ENCODE measurements at places on chromosomes 13 and 19.

DNA sequence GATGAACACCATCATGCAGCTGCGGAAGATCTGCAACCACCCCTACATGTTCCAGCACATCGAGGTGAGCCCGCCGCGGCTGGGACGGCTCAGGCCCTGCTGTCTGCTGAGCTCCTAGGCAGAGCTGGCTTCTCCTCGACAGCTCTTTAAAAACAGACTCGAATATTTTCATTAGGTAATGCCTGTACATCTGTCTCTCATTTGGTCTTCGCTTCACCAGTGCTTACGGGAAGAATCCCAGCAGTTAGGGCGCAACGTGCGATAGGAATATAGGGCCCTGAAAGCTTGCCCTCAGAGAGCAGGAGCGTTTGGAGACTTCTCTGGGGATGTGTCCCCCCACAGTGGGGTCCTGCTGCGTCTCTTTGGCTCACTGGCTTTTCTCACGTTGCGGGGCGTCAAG lies 63.8 kb upstream of the LDLR start:
- DNase-seq, result no peak

GRCh38 chr19:21109116-21109515 lies 27.1 kb downstream of the ZNF714 start:
- no peak for DNase-seq

GRCh38 chr13:52461265-52461664 lies 6.0 kb downstream of the CKAP2 start:
- DNase-seq, result no peak

GRCh38 chr19:29022599-29022998 lies 190.4 kb downstream of the UQCRFS1 start:
- no peak for DNase-seq

DNA sequence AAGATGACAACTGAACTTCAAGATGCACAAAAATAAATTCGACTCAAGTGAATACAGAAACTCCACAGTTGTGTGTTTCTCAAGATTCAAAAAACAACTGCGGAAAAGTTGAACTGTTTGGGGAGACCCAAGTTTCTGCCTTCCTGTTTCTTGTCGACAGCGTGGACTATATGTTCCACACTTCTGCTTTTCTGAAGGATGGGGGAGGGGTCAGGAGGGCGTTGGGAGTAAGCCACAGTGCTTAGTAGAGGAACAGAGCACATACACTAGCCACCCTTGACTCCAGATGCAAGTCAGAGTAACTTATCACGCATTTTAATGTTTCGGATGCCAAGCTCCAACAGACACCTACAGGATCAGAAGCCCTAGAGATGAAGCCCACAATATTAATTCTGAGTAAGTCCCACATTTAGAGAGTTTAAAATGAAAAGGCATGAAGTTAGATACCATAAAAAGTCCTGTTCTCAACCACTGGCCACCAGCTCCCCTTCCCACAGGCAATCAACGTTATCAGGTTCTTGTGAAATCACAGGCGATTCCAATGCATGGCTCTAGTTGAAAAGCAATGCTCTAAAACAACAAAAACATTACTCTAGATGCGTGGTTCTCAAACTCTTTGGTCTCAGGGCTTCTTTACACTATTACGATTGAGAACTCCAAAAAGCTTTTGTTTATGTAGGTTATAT lies 4.2 kb downstream of the TUBGCP3 start:
- DNase-seq, result no peak

DNA sequence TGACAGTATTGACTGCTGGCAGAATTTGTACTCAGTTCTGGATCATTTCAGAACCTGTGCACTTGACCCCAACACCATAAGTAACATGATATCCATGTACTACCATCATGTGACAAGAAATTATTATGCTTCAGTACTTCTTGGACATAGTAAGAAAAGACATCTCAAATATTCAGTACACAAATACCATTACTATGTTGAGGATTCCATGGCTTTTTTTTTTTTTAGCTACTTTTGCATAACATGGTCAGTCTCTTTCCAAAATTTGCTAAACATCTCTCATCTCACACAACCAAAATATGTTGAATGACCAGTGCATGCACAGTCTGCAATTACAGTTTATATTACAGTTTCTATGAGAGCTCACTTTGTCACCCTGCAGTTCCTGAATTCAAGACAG lies 85.3 kb downstream of the FLT1 start:
- DNase-seq, result no peak

DNA sequence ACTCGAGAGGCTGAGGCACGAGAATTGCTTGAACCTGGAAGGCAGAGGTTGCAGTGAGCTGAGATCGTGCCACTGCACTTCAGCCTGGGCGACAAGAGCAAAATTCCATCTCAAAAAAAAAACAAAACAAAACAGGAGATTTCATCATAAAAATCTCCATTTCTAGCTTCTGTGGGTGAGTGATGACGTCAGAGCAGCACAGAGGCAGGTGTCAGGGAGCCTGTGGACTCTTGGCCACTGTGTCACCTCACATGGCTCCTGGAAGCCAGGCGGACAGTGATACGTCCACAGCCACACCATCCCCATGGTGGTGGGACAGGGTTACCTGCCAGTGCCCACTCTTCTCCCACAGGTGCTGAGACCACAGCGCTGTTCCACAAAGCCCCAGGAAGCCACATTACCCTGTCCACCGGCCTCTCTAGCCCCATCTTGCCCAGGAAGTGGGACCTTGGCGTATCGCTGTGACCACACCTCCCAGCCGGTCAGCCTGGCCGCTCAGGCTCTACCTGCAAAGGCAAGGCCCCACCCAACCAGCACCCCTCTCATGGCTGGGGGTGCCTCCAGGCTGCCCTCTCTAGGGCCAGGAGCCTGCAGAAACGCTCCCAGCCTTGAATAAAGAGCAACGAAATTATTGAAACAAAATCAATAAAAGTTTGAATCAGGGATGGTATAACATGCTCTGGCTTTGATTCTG lies 2.5 kb upstream of the FXYD3 start:
- DNase-seq, result no peak

GRCh38 chr13:110509971-110510786 lies 51.3 kb downstream of the RAB20 start:
- DNase-seq, result no peak

DNA sequence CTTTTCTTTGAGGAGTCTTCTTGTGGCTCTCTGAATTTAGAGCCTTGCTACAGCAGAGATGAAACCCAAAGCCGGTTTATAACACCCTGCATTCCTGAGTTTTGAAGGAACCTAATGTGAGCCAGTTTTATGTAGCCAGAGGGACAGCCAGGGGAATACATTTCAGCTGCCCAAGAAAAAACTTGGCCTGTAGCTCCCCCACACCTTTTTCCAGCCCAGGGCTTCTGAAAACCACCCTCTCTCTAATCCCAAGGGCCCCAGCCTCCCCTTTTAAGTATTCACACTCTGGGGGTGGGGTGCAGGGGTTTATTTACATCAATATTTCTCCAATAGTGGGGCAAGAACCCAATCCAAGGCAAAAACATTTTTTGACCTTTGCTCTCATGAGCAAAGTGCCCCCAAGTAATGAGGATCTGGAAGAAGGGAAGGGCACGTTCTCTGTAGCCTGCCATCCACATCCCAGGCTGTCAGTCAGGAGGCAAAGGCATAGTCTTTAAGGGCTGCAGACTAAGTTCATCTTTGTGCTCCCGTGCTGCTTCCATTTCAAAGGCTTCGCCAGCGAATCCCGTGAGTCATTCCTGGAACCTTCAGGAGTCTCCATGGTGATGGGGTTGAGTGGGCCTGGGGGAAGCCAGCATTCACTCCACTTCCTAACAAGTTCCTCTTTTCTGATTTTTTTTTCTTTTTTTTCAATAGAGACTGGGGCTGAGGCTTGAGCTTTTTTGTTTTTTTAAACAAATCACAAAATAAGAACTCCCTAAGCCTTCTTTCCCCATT lies 33.2 kb upstream of the MEDAG start:
- no peak for DNase-seq

DNA sequence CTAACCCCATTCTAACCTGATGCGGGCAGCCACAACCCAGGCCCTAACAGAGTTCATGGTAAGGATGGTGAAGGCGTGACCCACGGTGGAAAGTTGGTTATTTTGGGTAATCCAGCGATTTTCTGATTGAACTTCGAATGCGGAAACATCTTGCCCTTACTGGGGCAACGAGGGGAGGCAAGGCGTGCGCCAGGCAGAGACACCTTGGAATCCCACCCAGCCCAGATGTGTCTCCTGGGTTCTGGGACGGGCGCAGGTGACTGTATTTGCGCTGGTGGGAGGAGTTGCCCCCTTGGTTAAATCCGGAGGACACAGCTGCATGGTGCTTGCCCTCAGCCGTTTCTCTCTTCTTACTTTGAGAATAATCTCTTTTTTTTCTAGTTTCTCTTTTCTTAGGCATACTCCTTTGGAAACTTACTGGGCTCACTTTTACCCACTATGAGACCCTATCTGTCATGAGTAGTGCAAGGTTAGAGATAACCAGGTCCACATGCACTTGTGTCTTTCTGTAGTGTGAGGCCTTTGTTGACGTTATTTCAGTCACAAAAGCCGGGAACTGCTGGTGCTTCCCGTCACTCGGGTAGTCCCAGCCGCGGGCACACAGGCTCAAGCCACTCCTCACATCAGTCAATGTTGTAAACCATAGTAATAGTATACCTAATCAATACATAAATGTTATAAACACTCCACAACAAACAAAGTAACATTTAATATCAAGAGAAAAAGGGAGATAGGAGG lies 81.5 kb downstream of the ATP11A start:
- no peak for DNase-seq

DNA sequence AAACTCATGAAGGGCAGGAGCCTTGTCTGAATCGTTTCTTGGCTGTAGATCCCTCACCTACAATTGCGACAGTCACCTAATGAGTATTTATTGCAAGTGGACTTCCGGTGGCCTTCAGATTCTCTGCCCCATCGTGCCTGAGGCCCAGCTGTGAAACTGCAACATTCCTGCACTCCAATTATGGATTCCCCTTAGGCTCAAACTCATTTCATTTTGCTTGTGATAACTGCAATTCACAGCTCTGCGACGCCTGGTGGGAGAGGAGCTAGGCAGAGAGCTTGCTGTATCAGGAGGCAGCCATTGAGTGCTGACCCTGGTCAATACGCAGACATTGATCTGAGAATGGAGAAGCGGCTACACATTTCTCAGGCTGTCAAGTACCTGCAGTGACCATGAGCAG lies 59.0 kb downstream of the CCDC70 start:
- DNase-seq, result no peak

- peak; percentile 24 for DNase-seq
Measured at GRCh38 chr19:48203222-48203793, 32.8 kb downstream of the ZSWIM9 start.
